ENCODE measurements at places on chromosomes 11 and 22. TPM values are rescaled to one million over a fixed set of nuclear protein-coding genes. Genes with fewer than 3 reads are reported as not detected.

OR6X1 gene
- not detected for total RNA-seq

MYO7A gene
- 0.57 TPM for total RNA-seq

- DNase-seq, result no peak
Measured at GRCh38 chr11:6817694-6818093, 18.2 kb upstream of the OR6A2 start.

DNA sequence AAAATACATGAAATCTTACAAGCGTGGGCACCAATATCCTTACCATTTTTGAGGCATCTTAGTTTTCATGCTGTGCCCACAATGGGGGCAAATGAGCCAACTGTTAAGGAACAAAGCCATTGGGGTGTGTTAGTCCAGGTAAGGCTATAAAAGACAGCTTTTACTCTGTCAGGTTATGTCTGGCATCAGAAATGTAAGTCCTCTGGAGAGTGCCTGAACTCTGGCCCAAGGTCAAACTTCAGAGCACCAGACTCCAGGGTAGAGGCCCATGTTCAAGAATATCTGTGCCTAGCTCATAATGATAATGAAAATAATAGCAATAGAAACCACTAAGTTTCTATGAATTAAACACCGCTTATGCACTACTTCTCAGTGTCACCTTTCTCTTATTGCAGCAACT is 105.5 kb downstream of the CSNK2A3 start:
- no peak for DNase-seq

GRCh38 chr11:67572747-67573419 is 10.7 kb upstream of the GSTP1 start:
- DNase-seq, result no peak

GRCh38 chr22:20015971-20016733 is 471 bp downstream of the ARVCF start:
- no peak for DNase-seq

DNA sequence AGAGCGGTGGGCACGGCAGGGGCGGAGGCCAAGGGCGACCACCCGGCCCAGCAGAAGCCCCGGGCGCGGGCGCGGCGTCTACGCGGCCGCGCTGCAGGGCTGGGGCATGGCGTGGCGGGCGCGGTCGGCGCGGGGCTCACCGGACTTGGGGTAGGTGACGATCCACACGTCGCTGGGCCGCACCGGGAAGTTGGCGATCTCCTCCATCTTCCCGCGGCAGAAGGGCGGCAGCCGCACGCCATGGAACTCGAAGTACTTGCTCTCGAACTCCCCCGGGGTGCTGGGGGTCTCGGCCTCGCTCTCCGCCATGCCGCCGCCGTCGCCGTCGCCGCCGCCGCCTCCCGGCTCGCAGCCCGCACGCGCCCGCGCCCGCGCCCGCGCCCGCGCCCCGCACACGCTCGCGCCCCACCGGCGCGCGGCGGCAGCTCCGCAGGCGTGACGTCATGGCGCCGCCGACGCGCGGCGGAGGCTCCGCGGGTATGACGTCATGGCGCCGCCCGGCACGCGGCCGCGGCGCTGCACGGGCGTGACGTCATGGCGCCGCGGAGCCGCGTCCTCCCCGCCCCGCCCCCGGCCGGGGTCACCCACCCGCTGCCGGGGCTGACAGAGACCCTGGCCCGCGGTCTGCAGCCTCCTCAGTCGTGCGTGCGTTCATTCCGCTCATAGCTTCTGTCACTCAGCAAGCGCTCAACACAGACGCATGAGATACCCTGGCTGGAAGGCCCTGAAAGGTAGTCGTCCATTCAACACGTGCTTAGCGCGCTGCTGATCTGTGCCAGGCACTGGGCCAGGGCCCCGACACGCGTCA is at the start of gene SULT4A1:
SULT4A1 (minus strand) TSS at position 440 of the 808 bp plus-strand sequence; CDS start at position 309, 131 bp downstream.
- DNase-seq, result no peak

GRCh38 chr11:4050138-4050537 is 44.5 kb upstream of the RRM1 start:
- DNase-seq, result no peak

DNA sequence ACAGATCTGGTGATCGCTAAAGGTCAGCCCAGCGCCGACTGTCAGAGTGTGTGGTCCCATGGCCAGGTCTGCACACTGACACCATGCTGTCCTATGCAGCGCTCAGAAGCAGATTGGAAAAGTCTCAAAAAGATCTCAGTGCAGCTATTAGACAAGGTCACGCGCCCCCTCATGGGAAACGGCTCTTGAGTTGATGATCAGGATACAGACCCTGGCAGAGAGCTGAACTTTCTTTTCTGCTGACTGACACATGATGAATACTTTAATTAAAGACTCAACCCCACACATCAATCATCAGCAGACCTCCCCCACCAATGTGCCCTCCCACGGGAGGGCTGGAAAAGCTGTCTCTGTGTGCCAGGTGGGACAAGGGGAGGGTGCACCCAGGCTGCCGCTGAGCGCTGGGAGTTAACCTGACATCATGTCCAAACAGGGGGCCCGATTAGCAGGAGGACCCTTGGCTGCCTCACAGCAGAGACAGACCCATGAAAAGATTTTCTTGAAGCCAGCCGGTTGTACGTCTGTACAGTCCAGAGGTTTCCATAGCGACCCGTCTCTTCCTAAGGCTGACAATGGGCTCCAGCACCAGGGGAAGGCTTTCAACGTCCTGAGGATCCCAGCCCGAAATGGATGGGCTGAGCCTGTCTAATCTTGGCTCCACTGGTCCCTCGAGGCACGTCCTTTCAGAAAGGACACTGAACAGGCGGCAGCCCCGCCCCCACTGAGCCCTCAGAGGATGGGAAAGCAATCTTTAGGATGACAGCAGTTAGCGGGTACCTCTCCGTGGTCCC is 26.9 kb downstream of the RASD2 start:
- no peak for DNase-seq

- no peak for DNase-seq
Measured at GRCh38 chr22:49084206-49084605, 743.5 kb downstream of the BRD1 start.

- no peak for DNase-seq
Measured at GRCh38 chr11:116637766-116638165, 135.0 kb downstream of the BUD13 start.

GRCh38 chr11:95863486-95864140 is 60.3 kb downstream of the MTMR2 start:
- no peak for DNase-seq

CSTPP1 gene
- total RNA-seq, result 12.2 TPM

CCDC73 gene
- total RNA-seq, result not detected
